ENCODE measurements at places on chromosomes 1 and 21.

- DNase-seq = peak; percentile 54
Measured at GRCh38 chr1:88462488-88463261, 221.4 kb upstream of the PKN2 start.

GRCh38 chr1:214318956-214319736 is 38.2 kb downstream of the SMYD2 start:
- no peak for DNase-seq

DNA sequence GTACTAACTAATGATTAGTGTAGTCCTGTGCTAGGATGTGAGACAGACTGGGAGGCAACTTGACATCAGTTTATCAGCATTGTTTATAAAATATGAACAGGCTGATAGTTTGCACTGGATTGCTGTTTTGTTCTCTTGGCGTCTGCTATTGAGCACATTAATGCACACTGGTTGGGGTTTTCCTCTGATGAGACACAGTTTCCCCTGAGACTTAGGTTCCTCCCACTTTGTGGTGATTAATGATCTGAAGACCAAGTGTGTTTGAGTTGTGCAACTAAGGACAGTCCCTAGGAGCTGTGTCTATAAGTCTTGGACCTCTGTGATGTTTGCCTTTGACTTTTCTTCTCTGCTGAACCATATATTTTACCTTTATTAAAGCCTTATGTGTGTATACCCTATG is 1015.4 kb downstream of the AMY1C start:
- DNase-seq = no peak

DNA sequence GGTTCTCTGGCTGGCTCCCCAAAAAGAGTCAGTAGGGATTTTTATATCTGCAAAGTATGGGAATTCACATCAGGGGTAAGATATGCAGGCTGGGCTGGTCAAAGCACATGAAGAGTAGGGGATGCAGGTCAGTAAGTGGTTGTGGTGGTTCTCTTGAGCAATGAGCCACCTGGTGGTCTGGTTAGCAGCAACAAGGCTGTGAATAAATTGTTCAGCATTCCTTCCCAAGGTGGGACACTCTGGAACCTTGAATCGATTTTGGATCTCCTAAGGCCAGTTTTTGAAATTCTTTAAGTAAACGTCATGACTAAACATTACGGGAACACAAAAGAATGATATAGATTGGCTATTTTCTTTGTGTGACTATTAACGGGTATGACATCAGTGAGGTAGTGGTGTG is 563.0 kb upstream of the NEGR1 start:
- no peak for DNase-seq

GRCh38 chr1:246572785-246573184 is 6.5 kb downstream of the CNST start:
- no peak for DNase-seq

- no peak for DNase-seq
Measured at GRCh38 chr1:112040891-112041740, 51.6 kb upstream of the KCND3 start.

DNA sequence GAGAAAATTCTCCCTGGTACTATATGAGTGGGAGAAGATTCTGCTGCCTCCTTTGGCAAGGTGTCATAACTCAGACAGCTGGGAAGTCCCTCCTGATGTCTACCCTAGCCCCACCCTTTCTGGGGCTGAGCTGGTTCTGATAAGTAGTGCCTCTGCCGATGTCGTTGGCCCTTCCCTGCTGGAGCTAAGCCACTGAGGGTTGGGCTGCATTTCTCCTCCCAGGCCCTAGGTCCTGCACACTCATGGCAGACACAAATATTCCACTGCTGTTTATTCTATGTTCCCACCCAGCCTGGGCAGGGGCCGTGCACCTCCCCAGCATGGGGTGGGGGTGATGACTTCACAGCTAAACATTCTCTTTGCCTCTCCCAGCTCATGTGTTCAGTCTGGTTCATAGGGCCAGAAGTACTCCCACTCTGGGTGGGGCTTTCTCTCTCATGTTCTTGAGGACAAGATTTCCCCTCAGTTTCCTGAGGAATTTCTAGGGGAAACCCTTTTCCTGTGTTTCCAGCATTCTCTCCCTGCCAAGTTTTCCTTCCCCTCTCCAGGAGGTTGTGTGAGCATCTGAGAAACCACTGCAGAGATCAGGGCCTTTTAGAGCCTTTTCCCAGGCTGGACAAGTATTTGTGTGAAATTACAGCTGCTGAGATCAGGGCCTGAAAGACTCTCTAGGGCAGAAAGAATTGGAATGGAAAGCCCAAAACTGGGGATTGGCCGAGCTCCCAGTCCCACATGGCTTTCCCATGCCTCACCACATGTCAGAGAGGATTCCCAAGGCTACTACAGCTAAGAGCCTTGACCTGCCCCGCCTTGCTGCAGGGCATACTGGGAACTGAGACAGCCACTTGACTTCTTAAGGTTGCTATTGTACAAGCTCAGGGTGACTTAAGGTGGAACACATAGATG is 66.2 kb downstream of the ATP2B4 start:
- DNase-seq = peak; percentile 43

- DNase-seq = no peak
Measured at GRCh38 chr1:19771350-19771749, 28.4 kb downstream of the TMCO4 start.

- peak; percentile 42 for DNase-seq
Measured at GRCh38 chr1:27521336-27521831, 31.4 kb upstream of the WASF2 start.

DNA sequence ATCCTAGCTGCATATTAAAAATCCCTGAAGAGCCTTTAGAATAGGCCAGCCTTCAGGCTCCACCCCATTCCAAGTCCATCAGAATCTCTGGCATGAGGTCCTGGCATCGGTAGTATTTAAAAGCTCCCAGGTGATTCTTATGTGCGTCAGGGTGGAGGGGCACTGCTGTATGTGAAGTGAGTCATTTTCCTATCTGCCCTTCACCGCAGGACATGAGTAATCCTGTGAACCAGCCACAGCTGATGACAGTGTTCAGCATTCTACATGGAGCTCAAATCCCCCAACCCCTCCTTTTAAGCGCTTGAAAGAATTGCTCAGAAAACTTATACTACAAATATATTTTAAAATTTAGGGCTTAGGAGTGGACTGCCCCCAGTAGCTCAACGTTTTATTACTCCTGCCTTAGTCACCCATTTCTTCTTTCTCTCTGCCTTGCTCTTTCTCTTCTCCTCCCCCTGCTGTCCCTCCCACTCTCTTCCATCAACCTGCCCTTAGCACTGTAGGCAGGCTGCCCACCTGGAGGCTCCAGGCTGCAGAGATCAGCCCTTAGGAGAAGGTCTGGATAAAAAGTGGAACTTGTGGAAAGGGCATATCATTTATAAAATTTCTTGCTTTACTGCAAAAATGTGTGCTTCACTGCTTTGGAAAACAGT is 73.8 kb upstream of the ZNF281 start:
- no peak for DNase-seq

DNA sequence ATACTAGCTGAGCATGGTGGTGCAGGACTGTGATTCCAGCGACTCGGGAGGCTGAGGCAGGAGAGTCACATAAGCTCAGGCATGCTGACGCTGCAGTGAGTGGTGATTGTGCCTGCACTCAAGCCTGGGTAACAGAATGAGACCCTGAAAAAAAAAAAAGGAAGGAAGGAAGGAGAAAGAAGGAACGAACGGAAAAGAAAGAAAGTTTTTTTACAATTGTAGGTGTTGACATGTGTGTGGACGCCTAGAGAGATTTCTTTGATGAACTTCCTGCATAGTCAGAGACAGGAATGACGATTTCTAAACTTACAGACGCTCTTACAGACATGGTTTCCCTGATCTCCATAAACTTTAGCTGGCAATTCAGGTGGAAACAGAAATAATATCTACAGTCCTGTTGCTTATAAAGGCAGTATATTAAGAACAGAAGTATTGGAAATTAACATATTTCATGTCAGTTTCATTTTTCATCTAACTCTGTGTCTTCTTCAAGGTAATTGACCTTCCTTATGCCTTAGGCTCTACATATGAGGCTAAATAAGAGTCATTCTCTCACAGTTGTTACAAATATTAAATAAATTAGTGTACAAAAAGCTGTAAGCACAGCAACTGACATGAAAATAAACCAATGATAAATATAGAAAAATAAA is 4.1 kb downstream of the SAMSN1 start:
- DNase-seq = no peak

DNA sequence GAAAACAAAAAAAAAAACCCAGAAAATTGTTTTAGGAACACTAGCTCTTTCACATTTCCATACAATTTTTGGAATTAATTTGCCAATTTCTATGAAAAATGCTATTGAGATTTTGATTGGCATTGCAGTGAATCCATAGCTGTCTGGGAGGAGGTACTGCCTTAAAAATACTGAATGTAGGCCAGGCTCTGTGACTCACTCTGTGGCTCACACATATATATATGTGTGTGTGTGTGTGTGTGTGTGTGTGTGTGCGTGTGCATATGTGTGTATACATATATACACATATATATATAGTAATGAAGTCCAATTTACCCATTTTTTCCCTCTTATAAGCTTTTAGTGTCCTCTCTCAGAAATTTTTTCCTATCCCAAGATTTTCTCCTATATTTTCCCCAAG is 214.2 kb upstream of the DMRTA2 start:
- DNase-seq = no peak

DNA sequence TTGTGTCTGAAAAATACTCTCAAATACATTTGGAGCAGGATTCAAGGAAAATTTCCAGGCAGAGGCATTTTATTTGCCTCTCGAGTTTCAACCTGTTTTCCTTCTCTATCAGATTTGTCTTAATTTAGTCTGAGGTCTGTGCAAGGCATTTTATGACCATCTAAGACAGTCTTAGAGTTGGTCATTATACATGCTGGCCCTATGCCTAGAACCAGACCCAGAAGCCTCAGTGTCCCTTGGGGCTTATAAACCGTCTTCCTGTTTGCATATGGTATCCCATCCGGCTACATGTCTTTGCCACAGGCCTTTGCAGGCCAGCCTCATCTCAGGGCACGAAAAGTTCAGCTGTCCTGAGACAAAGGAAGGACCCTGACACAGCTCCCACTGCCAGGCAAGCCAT is 346.1 kb downstream of the SIPA1L2 start:
- no peak for DNase-seq

GRCh38 chr1:181015251-181015615 is 7.4 kb downstream of the STX6 start:
- no peak for DNase-seq

DNA sequence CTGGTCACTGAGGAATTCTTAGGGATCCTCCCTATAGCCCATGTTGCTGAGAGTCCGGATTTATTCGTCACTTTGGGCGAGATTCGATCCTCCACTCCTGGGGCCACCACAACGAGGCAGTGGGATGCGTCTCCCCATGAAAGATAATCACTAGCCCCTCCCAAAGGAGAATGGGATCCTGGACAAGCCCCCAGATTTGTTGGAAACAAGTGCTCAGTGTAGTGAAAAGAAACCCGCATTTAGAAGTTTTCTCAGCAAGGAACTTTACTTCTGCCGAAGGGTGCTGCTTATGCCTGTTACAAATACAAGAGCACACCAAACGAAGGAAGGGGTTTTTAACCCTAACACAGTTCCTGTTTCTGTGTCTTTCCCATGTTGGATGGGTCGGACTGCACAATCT is 83.3 kb downstream of the ZFYVE9 start:
- no peak for DNase-seq

All from head of caudate nucleus (tissue), 42 donors.